Stimulated activated CD8-positive, alpha-beta memory T cell treated with anti-CD3 and anti-CD28 coated beads, Interleukin-12 subunit alpha, Interleukin-12 subunit beta, amount 100 ng/mL, for 1 hour (primary cell): ENCODE measurements at places on chromosomes 1 and 21.

- DNase-seq = no peak
These were observed 23.3 kb downstream of the ZP4 start for GRCh38 chr1:237867380-237867888.

DNA sequence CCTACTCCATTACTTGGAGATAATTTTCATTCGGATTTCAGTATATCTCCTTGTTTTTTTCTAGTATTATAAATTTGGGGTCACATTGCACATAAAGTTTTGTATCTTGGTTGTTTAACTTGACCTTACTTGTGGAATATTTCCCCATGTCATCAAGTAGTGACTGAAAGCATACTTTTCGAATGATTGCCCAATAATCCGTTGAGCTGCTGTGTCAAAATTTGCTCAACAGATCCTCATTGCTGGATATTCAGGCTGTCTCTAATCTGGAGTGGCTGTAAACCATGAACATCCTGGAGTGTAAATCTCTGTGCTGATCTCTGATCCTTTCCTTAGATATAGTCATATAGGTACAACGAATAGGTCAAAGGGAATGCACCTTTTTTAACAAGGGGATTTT is 4.9 kb downstream of the NIPAL3 start:
- DNase-seq = no peak

- no peak for DNase-seq
These were observed 244.6 kb downstream of the TOMM20 start for GRCh38 chr1:234884006-234884405.

- DNase-seq = no peak
These were observed 563 bp upstream of the NFIA start for GRCh38 chr1:61081686-61082310.

GRCh38 chr1:209727785-209728184 is 23.1 kb downstream of the HSD11B1 start:
- DNase-seq = no peak

GRCh38 chr1:20884513-20884912 is 97.4 kb upstream of the HP1BP3 start:
- no peak for DNase-seq

GRCh38 chr1:246797157-246797556 is 72.9 kb downstream of the SCCPDH start:
- no peak for DNase-seq

DNA sequence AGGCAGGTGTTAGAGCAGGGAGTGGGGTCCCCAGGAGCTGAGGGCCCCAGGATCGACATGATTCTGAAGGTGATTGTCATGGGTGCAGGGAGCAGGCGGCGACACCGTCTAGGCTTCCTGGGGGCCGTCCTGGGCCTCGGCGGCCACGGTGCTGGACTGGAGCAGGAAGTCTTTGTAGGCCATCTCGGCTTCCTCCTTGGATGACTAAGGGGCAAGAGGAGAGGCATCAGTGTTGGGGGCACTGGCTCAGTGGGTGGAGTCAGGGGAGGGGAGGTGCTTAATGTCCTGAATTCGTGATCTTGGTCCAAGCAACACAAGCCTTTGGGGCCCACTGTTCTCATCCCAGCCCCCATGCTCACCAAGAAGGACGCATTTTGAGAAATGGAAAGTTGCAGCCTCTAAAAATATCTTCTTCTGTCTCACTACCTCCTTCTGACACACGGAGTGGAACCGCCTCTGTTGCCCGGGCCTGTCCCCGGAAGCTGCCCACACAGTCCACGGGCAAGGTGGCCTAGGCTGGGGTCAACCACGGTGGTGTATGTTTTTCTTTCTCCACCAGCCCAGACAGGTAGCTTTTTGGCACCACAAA is 8.6 kb upstream of the FCMR start:
- DNase-seq = no peak

GRCh38 chr1:217647791-217648190 is 16.6 kb downstream of the SPATA17 start:
- DNase-seq = no peak

- DNase-seq = no peak
These were observed 73.6 kb downstream of the SPSB1 start for GRCh38 chr1:9366298-9366697.

DNA sequence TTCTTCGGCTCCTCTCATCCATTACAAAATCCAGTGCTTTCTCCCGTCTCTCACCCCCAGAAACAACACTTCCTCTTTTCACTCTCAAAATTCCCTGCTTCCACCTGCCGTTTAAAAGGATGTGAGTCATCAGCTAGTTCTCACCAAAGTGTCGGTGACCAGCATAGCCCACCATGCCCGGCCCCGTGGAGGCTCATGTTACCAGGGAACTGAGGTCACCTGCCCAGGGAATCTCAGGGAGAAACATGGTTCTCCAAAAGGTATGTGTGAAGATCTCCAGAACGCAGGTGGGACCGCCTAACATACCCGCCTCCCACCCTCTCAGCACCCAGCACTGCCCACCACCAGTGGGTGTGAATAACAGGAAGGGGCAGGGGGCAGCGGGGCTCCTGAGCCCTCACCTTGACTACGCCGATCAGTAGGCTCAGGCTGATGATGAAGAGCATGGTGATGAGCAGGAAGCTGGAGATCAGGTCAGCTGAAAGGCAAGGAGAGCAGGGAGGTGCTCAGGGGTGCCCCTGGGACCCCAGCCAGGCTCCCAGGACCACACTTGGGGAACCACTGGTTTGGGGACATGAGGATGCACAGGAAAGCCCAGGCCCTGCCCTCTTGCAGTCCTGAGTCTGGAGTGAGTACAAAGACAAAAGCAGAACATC is 16.2 kb downstream of the LAPTM5 start:
- no peak for DNase-seq

DNA sequence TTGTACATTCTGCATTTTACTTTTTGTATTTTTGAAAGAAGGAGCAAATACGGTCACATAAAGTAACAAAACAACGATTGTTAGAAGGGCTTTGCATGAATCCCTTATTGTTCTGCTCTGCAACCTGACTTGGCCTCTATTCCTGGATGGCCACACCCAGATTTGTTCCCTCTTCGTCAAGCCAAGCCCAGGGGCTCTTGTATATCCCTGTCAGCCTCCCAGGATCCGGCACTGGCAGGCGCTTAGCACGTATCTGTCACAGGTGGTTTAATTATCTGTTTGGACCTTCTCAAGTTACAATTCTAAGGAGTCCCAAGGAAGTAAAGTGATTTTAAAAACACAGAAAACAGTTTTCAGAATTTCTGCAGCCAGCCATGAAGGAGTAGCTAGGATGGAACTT is 28.0 kb downstream of the CRYAA start:
- no peak for DNase-seq

- DNase-seq = no peak
These were observed 126.2 kb downstream of the LACTBL1 start for GRCh38 chr1:22846458-22846857.

DNA sequence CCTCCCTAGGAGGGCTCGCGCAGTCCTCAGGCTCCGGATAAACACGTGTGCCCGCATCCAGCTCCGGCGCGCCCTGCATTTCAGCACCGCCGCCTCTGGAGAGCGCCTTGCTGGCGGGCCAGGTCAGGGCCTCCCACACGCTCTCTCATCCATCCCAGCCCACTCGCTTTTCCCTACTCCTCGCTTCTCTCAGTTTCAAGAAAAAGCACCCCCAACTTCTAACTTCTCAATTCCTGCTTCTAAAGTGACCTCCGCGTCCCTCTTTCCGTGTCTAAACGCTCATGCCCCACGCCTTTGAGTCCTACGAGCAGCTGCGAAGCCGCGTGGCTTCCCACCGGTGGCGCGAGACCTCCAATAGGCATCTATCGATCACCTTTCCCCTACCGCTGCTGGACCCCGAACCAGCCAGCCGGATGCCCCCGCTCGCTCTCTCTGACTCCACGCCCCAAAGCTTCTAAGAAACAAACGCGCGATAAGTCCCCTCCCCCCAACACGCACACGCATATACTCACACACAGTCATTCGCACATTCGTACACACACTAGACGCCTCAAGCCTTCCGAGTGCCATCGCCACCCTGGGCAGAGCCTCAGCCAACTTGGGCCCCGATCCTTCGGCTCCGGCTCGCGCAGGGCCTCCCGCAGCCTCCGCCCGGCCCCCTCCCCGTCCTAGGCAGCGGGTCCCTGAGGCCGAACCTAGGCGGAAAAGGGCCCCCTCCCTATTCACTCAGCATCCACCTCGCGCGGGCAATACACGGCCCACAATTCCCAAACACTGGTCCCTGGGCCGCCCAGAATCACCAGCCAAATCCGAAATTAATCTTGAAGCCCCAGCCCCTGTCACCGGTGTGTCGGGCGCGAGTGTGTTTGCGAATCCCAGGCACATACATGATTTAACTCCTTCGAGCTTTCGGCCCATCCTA is 1.1 kb downstream of the NMNAT2 start:
- no peak for DNase-seq

- DNase-seq = no peak
These were observed 47.3 kb downstream of the SELENOF start for GRCh38 chr1:86866665-86867064.
